ENCODE measurements at places on chromosomes 11 and 22.

DNA sequence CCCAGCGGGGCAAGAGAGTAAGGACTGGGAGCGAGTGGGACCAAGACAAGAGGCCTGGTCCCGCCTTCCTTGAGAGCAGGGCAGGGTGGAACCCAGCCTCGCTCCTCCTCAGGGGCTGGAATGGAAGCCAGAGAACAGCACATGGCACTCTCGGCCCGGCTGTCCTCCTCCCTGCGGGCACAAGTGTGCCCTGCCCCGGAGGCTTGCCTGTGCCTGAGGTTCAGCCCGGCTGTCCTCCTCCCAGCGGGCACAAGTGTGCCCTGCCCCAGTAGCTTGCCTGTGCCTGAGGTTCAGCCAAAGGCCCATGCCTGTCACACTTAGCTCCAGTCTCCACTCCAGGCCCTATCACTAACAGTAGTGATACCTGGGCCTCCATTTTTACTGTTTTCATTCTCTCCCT is 24.2 kb downstream of the SULT4A1 start:
- no peak for DNase-seq

DNA sequence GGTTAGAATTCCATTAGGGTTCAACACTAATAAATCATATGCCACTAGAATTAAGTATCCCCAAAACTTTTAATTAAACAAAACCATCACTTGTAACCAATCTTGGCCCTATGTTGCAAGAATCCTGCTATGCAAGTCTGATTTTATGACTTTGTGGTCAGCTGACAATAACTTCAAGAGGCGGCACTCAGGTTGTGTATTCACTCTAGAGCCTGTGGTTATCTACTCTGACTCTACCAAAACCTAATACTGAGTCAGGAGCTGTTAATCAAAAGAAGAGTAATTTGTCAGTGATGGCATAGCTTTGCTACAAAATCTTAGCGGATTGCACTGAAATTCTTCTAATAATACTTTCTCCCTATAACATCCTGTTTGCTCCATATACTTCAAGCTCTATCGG is 253.7 kb downstream of the AASDHPPT start:
- DNase-seq, result no peak

DNA sequence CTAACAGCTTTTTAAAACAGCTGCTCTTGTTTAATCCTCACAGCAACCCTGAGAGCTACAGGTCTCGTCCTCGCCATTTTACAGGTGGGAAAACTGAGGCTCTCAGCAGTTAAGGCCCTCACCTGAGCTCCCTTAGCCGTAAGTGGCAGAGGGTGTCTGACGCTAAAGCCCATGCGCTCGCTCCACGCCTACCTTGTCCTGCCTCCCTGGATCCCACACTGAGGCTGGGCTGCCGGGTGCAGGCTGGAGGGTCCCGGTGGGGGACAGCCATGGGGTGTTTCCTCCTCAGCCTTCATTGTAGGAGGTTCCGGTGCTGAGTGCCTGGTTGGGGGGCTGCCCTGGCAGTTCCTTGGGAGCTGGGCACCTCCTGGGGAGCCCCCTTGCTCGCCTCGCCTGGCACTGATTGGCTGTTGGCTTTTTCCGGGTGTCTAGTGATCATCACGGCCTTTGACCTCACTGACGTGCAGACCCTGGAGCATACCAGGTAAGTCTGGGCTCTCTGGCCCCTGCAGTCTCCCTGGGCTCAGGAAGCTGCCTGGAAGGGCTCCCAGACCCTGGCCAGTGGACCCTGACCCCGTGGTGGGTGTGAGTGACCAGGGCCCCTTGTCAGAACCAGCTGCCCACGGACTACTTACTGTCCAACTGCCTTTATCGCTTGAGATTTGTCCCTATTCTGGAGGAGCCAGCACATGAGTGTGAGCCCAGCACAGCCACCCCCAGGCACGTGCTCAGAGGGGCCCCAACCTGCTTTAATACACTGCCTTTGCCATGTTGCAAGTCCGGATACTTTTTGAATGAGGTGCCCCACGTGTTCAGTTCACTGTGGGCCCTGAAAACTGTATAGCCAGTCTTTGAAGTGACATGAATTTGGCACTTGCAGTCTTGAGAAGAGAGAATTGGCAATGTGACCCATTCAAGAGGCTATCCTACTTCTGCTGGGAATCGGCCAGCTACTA is 12.6 kb downstream of the RAB36 start:
- DNase-seq, result no peak

DNA sequence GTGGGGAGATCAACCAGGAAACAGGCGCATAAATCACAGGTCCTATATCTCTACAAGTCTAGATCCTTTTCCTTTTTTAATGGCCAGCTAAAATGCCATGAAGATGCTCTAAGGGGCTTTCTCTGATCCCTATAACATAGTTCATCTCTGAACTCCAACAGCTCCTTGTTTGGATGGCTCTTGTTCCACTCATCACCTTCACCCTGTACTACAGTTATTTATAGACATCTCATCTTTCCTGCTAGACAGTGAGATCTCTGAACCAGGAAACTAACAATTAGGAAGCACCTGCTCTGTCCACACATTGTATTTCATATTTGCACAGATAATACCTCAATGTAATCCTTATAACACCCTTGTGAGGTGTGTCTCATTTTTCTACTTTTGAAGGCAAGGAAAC is 31.6 kb downstream of the KCNA4 start:
- DNase-seq, result no peak

GRCh38 chr11:120713296-120713695 is 201.7 kb downstream of the GRIK4 start:
- DNase-seq, result no peak

DNA sequence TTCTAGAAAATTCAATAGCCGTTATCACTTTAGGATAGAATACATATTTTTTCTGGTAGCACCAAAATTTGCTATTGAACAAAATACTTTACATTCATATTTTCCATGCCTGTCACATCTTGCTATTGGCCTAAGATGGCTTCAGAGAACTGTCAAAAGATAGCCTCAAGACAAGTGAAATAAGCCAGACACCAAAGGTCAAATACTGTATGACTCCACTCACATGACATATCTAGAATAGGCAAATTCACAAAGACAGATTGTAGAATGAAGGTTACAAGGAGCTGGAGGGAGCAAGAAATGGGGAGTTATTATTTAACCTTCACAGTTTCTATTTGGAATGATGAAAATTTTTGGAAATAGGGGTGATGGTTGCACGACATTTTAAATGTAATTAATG is 223.7 kb upstream of the ZC3H12C start:
- DNase-seq, result no peak

GRCh38 chr11:63667995-63668795 is 3.0 kb downstream of the ATL3 start:
- DNase-seq, result no peak

DNA sequence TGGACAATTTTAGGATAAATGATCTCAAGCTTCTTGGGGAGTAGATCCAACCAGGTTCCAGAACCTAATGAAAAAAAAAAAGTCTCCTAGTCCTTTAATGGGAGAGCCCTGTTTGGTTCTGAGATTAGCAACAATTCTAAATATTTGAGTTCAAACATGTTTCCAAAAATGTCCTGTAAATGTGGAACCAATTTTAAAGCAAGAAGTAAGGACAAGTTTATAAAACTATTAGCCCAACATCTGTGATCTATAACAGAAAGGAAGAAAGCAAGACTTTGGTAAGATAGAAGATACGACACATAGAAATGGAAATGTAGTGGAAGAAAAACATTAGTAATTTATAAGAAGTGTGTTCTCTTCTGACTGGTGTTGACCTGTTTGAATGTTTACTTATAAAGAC is 79.7 kb upstream of the SLC5A12 start:
- DNase-seq, result no peak

- DNase-seq, result no peak
Observed at GRCh38 chr11:29187215-29187614, 829.6 kb downstream of the KCNA4 start.

- no peak for DNase-seq
Observed at GRCh38 chr11:69665669-69666068, 9.5 kb downstream of the LTO1 start.

DNA sequence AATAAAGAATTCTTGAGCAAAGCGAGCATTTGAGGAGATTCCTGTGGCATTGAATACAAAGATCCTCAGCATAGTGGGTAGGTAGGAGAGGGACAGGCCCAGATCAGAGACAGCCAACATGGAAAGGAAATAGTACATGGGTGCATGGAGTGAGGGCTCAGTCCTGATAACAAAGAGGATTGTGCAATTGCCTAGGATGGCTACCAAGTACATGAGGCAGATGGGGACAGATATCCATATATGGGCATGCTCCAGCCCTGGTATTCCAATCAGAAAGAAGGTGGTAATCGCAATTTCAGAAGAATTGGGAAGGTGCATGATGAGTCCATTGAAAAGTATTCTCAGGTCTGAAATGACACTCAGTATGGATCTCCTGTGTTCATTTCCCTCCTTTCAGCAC is 8.6 kb downstream of the OR51T1 start:
- DNase-seq, result no peak

DNA sequence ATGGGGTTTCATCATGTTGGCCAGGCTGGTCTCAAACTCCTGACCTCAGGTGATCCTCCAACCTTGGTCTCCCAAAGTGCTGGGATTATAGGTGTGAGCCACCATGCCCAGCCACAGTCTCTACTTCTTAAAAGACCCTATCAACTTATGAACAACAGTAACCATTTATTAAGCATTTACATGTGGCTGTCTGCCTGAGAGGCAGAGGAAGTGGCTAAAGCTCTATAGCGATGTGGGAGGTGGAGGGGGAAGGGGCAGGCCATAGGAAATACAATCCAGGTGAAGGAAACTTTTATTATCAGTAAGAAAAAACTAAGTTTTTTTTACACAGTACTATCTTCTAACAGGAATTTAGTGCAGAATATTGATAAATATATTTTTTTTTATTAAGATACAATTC is 87.8 kb upstream of the PHOX2A start:
- no peak for DNase-seq

DNA sequence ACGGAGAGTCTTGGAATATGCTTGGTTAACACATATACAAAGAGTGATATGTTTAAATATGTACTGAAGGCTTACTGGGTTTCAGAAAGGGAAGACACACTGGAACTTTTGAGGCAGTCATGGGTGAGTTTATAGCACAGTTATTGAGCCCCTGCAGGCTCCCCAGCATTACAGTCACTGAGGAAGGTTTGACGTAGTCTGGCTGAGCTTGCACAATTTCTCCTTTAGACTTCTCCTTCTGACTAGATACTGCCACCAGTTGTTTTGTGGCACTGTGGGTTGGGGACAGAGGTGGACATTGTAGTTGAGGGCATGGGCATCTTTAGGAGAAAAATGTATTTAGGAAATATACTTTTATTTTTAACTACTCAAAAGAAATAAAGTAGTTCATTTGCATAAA is 285.4 kb downstream of the C11orf87 start:
- no peak for DNase-seq

GRCh38 chr22:38228873-38229740 is 27.3 kb downstream of the MAFF start:
- no peak for DNase-seq

DNA sequence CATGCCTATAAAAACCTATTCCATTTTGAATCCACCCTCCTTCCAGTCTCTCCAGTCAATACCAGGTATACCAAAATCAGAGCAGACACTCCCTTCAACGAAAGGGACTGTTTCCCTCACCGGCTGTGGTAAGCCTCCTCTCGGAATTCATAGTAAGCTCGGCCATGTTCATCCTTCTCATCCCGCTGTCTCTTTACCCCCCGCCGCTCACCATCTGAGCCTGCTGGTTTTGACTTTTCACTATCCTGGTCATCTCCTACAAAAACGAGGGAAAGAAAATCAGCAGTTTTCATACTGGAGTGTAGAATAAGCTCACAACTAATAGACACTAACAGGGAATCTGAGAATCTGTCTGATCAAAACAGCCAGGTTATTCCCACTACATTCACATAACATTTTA is 3.1 kb downstream of the HNRNPUL2 start:
- no peak for DNase-seq

GRCh38 chr22:50141891-50142363 is 28.6 kb upstream of the PANX2 start:
- no peak for DNase-seq

GRCh38 chr22:37639771-37640590 is 512 bp downstream of the SH3BP1 start:
- no peak for DNase-seq

DNA sequence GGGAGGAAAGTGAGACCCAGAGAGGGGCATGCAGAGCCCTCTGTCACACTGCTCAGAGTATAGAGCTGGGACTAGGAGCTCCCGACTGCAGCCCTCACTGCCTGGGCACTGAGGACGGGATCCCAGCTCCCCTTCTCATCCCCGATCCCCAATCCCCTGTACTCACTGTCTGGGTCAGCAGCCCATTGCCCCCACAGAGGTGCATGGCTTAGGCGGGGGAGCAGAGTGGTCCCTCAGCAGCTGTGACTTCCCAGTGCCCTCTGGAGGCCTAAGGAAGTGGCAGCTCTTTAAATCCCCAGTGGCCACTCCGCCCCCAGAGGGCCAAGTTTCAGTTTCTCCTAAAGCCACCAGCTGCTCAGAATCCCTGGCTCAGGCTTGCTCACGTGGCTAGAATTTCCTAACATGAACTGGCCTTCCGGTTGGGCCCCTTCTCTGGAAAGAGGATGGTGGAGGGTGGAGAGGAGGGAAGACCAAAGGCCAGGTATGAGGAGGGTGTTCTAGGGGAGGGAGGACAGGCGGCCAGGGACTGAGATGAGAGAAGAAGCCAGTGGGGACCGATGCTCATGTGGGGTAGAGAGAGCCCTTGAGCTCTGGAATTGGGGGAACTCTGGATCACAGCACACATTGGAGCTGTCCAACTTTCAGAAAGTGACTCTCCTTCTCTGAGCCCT is at the start of gene BATF2:
Gene BATF2 (minus strand): TSS at position 262 of the 671 bp plus-strand sequence. CDS start 57 bp downstream, at position 205.
- DNase-seq, result peak; percentile 51

- DNase-seq, result no peak
Observed at GRCh38 chr11:65325435-65325834, 8.2 kb upstream of the DPF2 start.

DNA sequence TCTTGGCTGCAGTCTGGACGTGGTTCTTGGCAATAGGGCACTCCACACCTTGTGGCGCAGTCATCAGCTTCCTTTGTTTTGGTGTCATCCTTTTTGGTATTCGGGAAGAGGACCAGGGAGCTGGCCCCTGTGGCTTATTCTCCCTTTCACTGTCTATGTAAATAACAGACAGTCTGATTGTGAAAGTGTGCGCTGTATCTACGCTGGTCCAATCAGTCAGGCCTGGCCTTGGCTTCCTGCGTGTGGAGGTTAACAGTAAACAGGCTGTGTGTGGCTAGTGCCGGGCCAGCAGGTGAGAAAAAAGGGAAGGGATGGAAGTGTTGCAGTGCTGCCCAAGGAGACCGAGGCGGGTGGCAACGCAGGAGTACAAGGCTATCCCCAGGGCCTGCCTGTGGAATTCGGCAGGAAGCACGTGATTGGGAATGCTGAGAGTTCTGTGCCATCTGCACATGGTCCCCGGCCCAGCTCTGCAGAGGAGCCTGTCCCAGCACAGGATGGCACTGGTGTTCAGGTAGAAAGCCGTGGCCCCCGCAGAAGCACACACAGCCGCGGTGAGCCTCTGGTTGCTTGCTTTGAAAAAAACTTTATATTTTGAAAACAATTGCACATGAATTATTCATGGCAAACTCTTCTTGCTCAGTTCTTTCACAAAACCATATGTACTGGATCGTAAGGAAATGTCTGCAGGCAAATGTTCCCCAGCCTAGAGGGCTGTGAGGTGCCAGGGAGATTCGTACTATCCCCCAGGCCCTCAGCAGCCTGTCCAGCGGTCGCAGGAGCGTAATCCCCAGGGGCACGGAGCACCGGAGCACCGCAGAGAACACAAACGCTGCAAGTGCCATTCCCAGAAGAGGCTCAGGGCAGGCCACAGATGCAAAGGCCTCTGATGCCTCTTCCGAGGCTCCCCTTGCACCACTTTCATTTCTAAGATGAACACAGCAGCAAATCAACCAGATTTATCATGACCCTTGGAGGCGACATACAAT is 174.5 kb downstream of the EFCAB6 start:
- DNase-seq, result no peak

All from uterus (tissue), 4 donors.